Sigmoid colon (tissue), 7 donors: ENCODE measurements at places on chromosomes 3 and 15. TPM values are rescaled to one million over a fixed set of nuclear protein-coding genes. Genes with fewer than 3 reads are reported as not detected.

Gene TUSC7
- total RNA-seq, result not detected

Gene UTS2B
- total RNA-seq, result not detected

Gene SPSB4
- 1.1 TPM for total RNA-seq

- no peaks in the 10 kb centered on the region for H3K27me3 ChIP-seq
- DNase-seq, result no peak
- H3K27ac ChIP-seq, result no peak overlapping the region
- peaks cover 5% of the 10 kb centered on the region for H3K4me1 ChIP-seq
- H3K36me3 ChIP-seq, result no peaks in the 10 kb centered on the region
Observed at GRCh38 chr3:117687096-117687495, 977.5 kb downstream of the TUSC7 start.

DNA sequence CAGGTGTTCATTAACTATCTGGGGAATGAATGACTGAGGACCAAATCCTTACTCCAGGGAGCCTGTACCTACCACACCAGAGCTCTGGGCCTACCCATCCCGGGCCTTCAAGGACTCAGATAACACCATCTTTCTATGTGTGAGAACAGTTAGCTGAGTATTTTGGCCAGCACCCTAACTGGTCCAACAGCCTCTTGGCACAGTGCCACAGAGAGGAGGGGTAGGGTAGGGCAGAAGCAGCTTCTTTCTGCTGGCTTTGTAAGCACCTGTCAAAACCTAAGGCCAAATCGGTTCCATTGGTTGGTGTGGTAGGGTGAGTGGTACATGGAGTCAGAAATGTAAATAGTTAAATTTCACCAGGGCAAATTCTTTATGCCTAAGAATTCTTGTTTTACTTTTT, 26.7 kb downstream of the ISL2 start:
- no peak overlapping the region for H3K4me3 ChIP-seq
- no peaks in the 10 kb centered on the region for H3K27me3 ChIP-seq
- no peaks in the 10 kb centered on the region for H3K36me3 ChIP-seq
- H3K27ac ChIP-seq, result no peak overlapping the region
- H3K4me1 ChIP-seq, result no peaks in the 10 kb centered on the region

GRCh38 chr15:33618350-33618749, 307.6 kb downstream of the RYR3 start:
- no peaks in the 10 kb centered on the region for H3K27me3 ChIP-seq
- no peak overlapping the region for H3K4me3 ChIP-seq
- no peak overlapping the region for H3K27ac ChIP-seq
- no peaks in the 10 kb centered on the region for H3K36me3 ChIP-seq
- H3K4me1 ChIP-seq, result no peaks in the 10 kb centered on the region
- DNase-seq, result no peak
